ENCODE measurements at places on chromosomes 3 and 15.
A peak's percentile ranks its signal among the peaks of the same experiment; 100 is the strongest.

DNA sequence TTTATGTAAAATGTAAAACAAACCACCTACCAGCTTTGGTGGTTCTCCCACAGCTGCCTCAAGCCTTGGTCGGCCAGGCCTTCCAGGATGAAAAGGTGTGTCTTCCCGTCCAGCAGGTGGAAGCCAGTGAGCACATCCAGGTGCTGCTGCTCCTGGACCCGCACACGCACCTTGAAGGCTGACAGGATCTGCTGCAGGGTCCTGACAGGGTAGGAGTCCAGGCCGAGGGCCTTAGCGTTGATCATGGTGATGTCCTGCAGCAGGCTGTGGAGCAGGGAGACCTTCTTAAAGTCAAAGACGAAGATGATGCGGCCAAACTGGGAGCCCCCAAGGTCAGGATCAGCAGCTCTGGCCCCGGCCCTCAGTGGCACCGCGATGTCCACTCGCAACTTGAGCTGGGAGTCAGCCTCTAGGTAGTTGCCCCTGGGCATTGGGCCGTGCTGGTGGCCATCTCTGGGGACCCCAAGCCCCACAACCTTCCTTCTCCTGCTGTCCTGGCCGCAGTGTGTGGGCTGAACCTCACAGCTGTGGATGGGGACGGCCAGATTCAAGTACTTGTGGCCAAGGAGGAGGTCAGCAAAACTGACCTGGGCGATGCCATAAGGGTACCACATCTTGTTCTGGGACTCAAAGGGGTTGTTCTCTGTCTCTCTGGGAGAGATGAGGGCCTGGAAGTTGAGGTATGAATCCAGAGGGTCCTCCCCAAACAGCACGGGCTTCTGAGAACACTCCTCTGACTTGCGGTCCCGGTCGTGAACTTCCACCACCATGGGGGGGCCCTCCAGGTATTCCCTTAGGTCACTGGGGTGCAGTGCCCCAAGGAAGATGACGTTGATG lies 48.6 kb downstream of the CFAP92 start:
- no peak for DNase-seq

GRCh38 chr3:122310361-122310760 lies 14.7 kb upstream of the CSTA start:
- no peak for DNase-seq

DNA sequence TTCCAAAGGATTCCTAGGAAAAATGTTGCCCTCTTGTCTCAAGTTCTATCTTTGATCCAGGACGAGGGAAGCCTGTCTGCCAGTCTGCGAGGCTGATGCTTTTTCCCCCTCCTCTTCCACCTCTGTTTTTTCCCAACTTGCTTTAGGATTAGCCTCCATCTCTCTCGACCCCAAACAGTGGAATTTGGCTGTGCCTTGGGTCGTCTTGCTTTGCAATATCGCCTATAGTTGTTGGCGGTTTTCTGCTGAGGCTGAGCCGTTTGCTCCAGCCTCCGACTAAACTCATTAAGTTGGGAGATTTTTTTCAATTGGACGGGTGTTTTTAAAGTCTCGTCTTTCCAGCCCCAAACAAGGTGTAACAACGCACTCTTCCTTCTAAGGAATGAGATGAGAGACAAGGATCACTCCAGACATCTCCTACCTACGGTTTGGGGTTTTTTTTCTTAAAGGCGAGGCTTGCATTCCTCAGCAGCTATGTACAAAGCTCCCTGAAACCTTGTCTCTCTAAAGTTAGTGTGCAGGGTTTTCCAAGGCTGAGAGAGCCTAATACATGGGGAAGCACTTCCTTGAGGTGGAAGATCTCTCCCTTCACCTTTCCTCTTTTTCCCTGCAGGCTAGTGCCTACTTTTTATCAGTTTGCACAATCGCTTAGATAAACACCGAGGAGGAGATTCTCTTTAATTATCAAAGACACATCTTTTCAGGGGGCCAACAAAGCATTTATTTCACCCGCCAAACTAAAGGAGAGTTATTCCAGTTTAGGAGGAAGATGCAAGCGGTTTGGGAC lies 4.8 kb upstream of the NR2F2 start:
- no peak for DNase-seq

GRCh38 chr3:44235604-44236484 lies 5.8 kb upstream of the TOPAZ1 start:
- peak; percentile 31 for DNase-seq

DNA sequence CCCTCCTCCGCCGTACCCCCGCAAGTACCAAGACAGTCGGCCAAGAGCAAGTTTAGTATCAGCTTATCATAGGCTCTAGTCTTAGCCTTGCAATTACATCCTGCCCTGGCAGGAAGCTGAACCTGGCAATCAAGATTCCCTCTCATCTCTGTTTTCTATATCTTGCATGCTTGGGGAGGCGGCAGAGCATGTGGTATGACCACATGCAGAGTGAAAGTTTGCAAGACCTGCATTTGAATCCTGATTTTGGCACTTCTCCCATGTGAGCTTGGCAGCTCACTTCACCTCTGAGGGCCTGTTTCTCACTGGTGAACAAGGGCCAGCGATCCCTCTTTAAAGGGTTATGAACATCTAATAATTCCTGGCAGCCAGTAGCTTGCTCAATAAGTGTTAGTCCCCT lies 106.1 kb upstream of the FRMD4B start:
- no peak for DNase-seq

GRCh38 chr3:66266551-66266950 lies 45.8 kb downstream of the SLC25A26 start:
- no peak for DNase-seq

GRCh38 chr3:127568586-127568985 lies 21.9 kb downstream of the TPRA1 start:
- no peak for DNase-seq

DNA sequence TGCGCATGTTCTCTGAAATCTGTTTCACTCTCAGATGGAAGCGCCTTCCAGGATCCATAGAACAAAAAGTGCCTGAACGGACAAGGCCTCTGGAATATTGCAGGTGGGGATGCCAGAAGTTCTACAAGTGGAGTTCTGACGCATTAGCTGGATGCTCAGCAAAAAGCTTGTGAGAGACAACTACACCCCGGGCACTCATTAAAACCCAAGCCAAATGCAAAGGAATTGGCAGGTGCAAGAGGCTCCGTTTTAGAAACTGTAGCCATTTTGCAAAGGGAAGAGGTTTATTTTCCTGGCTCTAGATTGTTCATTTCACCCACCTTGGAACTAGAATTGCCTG lies 35.2 kb upstream of the SLC24A5 start:
- no peak for DNase-seq

- DNase-seq, result no peak
These were observed 92.6 kb downstream of the ALDH1A2 start for GRCh38 chr15:57972864-57973263.

GRCh38 chr3:157999246-157999645 lies 107.0 kb downstream of the SHOX2 start:
- no peak for DNase-seq

- no peak for DNase-seq
These were observed 46.8 kb upstream of the NSMCE3 start for GRCh38 chr15:29316422-29316821.

GRCh38 chr3:52240059-52240885 lies 1.3 kb upstream of the TWF2 start:
- DNase-seq, result peak; percentile 68

DNA sequence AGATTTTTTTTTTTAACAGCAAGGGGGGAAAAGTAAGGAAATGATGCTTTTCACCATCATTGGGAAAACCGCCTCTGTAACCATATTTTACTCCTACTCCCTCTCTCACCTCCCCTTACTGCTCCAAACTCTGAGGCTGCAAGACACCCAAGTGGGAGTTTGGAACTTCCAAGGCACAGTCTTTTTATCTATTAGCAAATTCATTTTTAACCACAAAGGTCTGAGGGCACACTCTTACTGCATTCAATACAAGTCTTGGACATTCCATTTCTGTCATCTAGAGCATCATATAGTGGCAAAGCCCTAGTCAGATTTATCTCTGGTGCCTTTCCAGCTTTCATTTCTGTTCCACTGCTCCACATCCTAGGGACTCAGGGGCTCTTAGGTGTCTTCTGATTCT lies 13.2 kb downstream of the FAM162A start:
- DNase-seq, result no peak

GRCh38 chr3:13073326-13074005 lies at the start of gene IQSEC1:
IQSEC1 (minus strand) TSS chr3:13073429; CDS start chr3:13073014, 415 bp downstream.
- DNase-seq, result peak; percentile 82

DNA sequence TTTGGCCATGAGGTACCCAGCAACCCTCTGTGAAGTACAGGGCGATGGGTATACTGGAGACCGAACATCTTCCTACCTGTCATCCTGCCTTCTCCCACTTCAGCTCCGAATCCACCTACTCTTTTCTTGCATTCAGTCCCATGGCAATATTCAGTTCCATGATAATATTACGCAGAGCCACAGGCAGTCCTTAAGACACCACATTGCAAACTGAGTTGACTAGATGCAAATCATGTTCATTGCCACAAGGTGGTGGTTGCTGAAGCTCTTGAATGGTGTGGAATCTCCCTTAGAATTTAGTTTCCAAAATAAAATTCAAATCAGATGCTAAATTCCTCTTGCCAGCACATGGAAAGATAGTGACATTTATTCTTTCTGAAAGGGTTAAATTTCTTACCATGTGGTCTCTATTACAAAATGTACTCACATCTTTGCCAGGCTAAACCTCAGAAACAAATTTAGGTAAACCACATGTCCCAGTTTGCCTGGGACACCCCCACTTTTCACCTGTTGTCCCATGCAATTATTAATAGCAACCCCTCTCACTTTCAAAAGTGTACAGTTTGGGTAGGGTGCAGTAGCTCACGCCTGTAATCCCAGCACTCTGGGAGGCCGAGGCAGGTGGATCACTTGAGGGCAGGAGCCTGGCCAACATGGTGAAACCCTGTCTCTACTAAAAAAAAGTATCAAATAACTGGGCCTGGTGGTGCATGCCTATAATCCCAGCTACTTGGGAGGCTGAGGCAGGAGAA lies 1.7 kb upstream of the NME9 start:
- no peak for DNase-seq

DNA sequence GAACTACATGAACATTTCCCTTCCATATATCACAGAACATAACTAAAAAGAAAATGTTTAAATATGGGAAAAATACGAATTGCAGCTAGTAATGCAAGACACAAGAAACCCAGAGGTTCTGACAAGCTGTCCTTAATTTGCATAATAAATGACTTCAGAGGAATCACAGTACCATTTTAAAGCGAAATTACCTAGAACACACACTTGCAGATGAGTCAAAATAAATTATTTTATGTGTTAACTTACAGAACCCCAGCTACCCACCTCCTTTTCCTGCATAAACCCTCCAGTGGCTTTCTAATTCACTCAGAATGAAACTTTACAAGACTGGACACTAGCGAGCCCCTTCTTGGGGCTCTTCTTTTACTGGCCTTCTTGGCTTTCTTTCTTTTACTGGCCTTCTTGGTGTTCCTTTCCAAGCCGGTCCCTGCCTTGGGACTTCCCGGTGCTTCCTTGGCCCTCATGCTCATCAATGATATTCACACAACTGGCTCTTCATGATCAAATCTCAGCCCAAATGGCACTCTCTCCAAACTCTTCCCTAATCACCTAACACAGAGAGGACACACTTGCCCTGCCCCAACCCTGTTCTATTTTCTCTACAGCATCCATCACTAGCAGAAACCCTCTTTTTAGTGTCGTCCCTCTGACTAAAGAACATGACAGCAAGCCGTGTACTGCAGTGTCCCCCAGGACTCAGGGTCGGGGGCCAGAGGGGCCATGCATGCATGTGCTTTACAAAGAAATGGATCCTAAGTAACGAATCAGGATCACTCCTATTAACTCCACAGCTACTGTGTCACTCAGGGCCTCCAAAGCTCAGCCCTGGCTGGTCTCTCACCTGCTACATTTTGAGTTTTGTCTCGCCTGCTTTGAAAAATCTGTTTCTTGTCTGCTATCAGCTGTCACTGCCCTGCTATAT lies 4.8 kb downstream of the CHSY1 start:
- DNase-seq, result no peak

DNA sequence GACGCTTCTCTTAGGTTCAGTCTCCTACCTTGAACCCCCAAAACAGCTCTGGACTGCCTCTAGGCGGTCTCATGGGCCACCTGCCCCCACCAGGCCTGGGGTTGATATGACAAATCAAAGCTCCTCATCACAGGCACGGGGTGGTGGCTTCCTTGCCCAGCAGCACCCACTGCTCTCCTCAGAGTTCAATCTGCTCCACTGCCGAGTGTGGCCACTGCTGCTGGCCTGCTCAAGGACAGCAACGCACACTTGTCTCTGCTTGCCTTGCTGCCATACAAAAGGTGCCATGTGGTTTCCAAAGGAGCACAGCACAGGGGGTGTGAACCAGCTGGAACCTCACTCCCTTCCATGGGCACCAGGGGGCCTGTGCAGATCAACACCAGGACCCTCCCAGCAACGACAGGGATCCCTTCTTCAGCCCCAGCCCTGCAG lies 10.2 kb downstream of the KBTBD13 start:
- no peak for DNase-seq

DNA sequence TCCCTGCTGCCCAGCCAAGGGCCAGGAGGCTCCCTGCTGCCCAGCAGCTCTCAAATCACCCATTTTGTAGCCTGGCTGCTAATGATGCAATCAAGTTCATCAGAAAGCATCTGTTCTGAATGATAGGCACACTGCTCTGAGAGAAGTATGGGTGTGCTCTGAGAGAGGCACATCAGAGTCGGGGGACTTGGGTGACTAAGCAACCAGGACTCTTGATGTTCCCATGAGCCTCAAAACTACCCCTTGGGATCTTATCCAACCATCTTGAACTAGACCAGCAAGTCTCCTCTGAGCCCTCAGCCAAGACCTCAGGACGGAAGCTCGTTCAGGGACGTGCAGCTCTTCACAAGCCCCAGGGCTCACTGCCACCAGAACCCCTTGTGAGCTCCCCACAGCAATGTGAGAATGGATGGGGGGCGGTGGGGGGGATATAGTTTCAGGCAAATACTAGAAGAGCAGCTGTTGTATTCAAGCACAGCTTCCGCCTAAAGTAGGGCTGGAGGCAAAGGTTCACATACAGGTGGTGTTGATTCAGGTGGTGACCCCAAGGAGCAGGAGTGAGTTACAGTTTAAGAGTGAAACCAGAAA lies 52.2 kb upstream of the HES1 start:
- DNase-seq, result no peak

DNA sequence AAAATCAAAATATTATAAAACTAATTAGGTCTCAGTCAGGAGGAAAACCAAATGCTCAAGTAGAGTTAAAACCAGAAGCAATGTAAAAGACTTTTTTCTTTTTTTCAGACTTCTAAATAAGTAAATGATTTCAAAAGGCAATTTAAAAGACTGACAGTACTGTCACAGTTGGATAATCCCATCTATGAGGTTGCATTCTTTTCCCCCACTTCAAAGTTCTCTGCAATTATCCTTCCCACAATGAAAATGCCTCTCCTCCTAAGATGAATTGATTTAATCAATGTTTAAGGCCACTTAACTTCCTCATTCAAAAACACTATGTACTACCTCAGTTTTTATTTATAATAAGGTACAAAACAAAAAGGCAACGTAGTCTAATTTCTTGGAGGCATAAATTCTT lies 8.1 kb downstream of the MRPL3 start:
- DNase-seq, result no peak

DNA sequence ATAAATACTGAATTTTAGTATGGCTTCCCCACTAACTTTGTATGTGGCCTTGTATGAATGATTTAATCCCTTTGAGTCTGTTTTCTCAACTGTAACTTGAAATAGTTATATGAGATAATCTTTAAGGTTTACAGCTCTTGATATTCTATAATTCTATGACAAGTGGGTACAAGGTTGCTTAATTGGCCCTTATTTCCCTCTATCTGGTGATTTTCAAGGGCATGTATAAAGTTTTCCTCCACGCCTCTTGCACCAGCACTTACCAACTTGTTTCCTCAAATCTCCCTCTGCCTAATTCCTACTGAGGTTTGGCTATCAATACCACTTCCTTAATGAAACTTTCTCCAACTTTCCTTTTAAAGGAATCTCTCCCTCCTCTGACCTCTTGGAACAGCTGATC lies 112.9 kb downstream of the ISL2 start:
- no peak for DNase-seq

GRCh38 chr3:112688819-112689218 lies 47.9 kb upstream of the CCDC80 start:
- DNase-seq, result no peak

Measured in stimulated activated naive CD8-positive, alpha-beta T cell treated with anti-CD3 and anti-CD28 coated beads, Interleukin-15, Interleukin-2, amounts not matched to agents 100 U/mL and 50 U/mL, for 24 hours (primary cell).